ENCODE measurements at places on chromosomes 3 and 15.

GRCh38 chr3:66437341-66437929, 63.4 kb downstream of the LRIG1 start:
- DNase-seq = no peak

DNA sequence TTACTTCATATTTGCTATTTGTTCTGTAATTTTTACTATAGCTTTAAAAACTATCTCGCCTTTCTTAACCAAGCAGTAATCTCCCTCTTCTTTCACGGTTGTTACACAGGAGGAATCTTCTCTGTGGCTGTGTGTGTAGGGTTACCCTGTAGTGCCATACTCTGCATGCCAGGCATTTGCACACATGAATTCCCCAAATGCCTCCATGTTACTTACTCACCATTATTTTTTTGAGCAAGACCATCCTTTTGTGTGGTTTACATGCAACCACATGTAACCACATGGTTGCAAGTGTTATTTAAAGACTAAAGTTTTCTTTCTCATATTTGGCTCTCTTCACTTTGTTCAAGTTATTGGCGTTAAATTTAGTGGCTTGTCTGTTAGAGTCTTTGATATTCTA, 45.5 kb downstream of the HPS3 start:
- no peak for DNase-seq

DNA sequence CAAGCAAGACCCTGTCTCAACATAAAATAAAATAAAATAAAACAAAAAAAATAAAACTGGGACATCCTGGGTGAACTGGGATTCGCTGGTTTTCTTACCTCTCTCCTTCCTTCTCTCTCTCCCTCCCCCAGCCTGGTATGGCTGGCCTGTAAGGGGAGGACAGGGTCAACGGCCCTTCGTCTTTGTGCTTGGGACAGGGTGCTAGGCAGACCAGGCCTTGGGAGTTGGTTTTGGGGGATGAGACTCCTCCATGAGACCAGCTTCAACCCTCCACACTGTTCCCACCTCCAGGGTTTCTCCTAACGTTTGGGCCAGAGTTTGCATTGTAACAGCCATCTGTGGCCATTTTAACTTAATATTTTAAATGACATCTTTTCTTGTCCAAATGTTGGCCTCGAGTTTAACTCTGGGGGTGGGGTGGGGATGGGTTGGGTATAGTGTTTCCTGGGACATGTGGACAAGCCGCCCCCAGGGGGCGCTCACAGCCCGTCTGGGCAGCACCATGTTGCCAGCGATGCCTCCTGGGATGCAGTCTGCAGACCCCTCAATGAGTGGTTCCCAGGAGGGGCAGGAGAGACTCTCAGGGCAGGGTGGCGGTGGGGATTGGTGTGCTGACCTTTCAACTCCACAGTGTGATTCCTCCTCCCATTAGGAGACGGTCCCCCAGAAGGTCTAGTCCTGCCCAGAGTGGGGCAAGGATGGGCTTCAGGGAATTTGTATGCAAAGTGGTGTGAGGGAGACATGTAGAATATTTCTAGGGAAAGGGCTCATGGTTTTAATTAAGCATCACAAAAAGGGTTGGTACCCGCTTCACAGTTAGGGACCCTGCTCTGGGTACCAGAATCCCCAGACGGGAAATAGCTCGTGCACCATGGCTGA, 37.7 kb upstream of the LCTL start:
- peak; percentile 52 for DNase-seq

- DNase-seq = no peak
Measured at GRCh38 chr3:183488343-183488742, 59.9 kb upstream of the MCF2L2 start.

DNA sequence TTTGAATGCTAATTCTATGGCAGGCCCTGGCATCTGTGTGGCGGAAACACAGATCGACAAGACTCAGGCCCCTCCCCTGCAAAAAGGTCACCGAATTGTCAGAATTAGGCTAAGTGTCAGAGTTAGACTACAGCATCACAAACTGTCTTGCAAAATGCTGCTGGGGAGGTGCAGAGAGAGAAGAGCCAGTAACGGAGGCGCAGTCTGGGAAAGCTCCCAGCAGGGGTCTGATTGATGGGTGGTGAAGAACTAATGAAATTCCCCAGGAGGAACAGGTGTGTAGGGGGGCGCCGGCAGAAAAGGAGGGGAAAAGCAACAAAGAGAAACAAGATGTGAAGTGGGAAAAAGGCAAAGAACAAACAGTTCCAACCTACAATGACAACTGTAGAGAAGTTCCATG, 72.7 kb upstream of the TAMM41 start:
- no peak for DNase-seq

GRCh38 chr3:180646187-180646790, 33.0 kb downstream of the CCDC39 start:
- no peak for DNase-seq

DNA sequence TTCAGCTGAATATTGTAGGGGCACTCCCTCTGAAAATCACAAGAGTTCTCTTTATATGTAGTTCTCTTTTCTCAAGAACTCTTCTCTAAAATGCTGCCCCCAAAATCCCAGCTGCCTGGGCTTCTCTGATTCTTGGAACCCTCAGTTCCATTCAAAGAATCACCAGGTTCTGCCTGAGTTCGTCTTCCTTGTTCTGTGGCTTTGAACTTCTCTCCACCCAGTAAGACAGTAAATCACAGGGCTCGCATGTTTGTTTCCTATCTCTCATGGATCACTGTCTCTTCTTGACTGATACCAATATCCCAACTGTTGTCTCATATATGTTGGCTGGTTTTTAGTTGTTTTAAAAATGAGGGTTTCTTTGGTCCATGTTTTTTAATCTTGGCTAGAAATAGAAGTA, 359.5 kb upstream of the CBLB start:
- no peak for DNase-seq

DNA sequence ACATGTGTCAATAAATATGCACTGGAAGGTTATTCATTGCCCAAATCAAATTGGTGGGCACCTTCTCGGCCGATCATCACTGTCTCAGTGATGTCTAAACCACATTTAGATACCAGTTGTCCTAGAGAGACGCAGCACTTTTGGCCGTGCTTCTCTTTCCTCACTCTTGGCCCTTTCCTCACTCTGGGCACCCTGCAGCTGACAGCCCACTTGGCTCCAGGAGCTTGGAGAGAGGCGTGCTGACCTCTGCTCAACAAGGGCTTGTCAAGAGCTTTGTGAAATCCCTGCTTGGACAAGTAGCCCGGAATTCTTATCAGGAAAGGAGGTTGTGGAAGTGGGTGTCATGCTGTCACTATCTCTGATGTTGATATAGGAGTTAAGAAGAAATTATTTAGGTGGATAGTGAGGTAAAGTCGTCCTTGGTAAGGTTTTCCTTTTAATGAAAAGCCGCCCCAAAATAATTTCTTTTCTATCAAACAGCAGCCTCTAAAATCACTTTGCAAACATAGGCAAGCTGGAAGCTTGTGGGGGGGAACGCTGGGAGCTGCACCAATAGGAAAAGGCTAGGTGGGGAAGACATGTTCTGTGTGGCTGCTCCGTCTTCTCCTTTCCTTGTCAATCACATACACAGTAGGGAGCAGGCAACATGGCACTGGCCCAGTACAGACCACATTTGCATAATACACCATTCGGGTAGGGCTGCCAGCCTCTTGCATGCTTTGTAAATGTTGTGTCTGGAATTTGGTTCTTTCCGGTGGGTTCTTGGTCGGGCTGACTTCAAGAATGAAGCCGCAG, 126.8 kb upstream of the UBE3A start:
- no peak for DNase-seq

GRCh38 chr3:149374793-149375500, 2.5 kb downstream of the TM4SF1 start:
- DNase-seq = no peak

GRCh38 chr3:152176241-152176640, 92.5 kb upstream of the MBNL1 start:
- no peak for DNase-seq

DNA sequence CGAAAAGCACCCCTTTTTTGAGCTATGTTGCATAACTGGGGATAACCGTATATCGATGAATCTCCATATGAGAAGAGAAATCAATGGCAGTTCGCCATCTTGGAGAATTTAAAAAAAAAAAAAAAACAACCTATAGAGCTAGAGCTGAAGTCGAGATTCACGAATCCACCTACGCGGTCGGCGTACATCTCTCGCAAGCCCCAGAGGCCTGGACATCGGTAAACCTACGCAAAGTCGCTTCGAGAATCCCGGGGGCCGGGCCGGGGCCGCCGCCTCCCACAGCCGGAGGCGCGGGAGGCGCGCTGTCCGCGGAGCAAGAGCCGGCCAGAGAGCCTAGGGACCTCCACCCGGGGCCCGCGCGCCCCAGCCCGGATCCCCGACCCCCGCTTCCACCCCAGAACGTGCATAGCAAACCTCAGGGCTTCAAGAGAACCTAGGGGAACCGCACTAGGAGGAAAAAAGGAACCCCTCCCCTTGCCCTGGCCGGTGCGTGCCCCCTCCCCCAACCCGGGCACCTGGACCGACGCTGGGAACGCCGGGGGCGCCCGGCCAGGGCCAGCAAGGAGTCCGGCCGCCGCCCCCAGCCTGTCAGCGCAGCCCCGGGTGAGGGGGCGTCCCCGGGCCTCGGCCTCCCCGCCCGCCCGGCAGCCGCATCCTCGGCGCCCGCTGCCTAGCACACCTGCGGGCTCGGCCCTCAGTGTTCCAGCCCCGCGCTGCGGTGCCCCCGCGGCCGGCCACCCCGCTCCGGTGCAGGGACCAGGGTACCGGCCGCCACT, 567 bp downstream of the PFN2 start:
- DNase-seq = peak; percentile 28

GRCh38 chr15:39736412-39737195, 46.0 kb downstream of the FSIP1 start:
- no peak for DNase-seq

DNA sequence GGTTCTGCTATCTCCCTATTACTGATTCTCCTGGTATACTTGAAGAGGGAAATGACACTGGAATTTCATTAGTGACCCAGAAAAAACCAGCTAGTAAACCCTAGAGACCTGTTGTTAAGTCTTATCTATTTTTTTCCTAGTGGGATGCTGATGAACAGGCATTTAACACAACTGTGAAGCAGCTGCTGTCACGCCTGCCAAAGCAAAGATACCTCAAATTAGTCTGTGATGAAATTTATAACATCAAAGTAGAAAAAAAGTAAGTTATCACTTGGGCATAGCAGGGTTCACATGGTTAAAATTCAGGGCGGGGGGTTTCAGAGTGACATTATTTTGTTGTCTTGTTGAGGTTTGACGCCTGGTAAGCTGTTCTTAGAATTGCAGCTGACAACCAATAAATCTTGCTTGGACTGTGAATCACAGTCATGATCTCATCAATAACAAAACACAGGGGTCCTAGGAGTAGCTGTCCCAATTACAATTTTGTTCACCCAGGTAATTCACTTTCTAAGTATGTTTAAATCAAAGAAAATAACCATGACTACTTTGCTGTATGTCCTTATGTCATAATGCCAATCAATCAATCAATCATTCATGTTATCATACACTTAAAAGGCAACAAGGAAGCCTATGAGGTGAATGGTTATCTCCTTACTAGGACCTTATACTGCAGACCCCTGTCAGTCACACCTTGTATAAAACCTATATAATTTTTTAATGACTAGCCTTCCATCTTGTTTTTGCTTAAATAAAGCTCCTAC, 4.6 kb downstream of the SRP14 start:
- DNase-seq = no peak

- no peak for DNase-seq
Measured at GRCh38 chr15:43511012-43511885, 6.2 kb upstream of the MAP1A start.

- no peak for DNase-seq
Measured at GRCh38 chr3:23017801-23018200, 185.3 kb upstream of the UBE2E2 start.

- no peak for DNase-seq
Measured at GRCh38 chr15:65612949-65613744, 2.2 kb upstream of the INTS14 start.

DNA sequence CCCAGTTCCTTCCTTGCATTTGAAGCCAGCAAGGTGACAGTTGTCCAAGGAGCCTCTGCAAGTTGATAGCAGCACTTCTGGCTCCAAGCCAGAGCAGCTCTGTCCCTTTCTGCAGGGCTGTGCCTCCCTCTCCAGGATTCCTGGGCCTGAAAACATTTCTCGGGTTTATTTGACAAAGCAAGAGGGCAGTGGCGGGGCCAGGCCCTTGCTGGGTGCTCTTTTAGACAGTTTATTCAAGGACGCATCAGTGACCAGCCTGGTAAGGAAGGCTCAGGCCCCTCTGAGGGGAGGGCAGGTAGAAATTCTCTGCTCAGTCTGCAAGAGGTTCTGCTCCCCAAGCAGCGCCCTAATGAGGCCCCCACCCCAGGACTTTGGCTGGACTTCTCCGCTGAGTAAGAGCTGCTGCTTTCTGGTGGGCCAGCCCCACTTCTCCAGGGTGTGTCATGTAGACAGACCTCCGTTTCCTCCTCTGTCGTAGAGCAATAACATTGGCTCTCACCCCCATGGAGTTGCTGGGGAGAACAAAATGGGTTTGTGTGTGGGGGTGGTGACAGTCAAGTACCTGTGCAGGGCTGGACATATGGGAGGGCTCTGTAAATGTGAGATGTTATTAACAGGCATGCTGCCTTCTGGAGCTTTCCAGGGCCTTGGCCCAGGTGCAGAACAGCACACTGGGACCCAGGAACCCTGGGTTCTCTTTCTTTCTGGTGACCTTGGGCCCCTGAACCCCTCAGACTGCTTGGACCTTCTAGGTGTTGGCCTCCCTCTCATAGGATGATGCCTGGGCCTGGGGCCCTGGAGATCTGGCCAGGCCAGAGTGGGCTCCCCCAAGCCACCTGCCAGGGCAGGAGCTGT, 146.2 kb upstream of the TLE3 start:
- no peak for DNase-seq

DNA sequence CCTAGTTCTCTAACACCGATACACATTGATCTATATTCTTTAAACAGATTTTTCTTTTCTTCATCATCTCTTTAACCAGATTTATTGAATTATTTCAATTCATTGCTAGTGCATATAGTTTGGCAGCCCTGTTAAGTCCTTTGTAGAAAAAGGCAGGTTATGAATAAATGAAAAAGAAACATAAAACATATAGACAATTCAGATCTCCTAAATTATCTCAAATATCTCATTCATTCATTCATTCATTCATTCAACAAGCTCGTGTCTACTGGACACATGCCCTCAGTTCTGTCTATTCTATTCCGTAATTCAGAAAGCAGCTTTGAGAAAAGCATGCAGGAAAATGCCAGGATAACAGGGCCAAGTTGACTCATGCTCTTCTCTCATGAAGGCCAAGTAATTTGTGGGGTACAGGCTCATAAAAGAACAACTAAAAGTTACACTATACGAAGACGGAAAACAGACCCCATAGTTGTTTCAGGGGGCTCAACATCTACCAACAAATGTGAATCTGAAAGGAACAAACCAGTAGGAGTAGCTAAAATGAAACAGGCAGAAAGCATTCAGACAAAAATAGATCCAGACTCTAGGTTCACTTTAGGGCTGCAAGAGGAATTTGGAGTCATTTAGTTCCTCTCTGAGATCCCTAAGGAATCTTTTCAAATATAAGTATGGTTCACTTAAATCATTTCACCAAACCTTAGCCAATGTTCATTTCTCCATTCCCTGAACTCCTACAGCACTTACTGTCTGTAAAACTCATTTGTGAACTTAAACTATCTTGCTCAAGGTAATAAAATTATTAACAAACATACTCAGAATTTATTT, 7.5 kb downstream of the ZNF148 start:
- DNase-seq = no peak
